Nephron progenitor cell (in vitro differentiated cells): ENCODE measurements at places on chromosomes 7 and 10.

GRCh38 chr7:95491201-95491600, 5.5 kb downstream of the ASB4 start:
- no peak for DNase-seq

- no peak for DNase-seq
These were observed 31.4 kb upstream of the BTBD16 start for GRCh38 chr10:122239578-122240257.

DNA sequence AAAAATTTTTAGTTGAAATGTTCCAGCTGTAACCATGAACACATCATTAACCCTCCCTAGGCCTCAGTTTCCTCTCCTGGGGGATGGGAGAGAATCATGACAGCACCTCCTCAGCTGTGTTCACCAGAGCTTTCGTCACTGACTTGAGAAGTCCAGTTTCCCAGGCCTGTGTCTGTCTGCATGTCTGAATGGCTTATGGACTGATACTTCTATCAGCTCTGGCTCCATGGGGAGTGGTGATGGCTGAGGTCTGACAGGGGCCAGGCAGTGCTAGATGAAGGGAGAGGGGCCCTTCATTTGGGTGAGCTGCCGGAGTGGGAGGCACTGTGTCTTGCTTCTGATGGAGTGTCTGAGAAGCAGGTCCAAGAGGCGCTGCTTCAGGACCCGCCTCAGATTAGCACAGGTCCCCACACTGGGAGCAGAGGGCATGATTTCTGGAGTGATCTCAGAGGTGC, 192.9 kb downstream of the PTPN20 start:
- DNase-seq = no peak

GRCh38 chr10:101112799-101113594, 18.1 kb upstream of the TLX1 start:
- DNase-seq = peak; percentile 52

GRCh38 chr7:117493460-117493859, 13.6 kb downstream of the CFTR start:
- DNase-seq = no peak

DNA sequence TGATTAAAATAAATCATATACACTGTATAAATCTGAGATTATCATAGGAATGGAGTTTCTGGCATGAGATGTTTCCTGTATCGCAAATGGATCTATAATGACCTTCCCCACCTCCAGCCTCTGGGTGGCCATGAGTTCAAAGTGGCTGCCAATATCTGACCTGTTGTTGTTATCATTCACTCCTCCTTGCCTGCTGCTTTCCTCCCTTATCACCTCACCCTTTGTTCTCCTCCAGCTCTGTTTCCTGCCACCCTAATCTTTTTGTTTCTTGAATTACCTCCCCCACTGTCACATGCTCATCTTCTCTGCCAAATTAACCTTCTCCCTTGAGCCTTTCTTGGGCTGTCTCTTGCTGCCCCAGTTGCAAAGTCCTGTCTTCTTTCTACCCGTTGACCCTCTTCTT, 12.0 kb downstream of the SCD start:
- DNase-seq = no peak

- DNase-seq = peak; percentile 4
These were observed 37.3 kb upstream of the PRSS1 start for GRCh38 chr7:142711746-142712616.

- no peak for DNase-seq
These were observed 39.7 kb downstream of the CADPS2 start for GRCh38 chr7:122846591-122846990.

GRCh38 chr10:11118686-11119085, 101.0 kb downstream of the CELF2 start:
- DNase-seq = no peak

DNA sequence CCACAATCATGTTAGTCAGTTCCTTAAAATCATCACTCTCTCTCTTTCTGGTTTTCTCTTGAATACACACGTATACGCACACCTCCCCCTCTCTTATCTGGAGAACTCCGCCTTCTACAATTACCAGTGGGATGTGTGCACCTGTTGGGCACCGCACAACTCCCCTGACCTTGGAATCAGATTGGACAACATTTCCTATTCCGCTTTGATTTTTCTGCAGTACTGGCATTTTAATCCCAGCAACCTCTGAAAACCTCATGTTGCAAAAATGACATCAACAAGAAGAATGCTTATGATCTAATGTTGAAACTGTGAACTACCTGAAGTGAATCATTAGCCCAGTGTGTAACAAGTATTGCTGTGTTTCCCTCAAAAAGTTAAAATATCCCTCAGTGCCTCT, 109.6 kb downstream of the KIAA1217 start:
- no peak for DNase-seq

GRCh38 chr10:122624546-122624945, 64.0 kb downstream of the DMBT1 start:
- no peak for DNase-seq

DNA sequence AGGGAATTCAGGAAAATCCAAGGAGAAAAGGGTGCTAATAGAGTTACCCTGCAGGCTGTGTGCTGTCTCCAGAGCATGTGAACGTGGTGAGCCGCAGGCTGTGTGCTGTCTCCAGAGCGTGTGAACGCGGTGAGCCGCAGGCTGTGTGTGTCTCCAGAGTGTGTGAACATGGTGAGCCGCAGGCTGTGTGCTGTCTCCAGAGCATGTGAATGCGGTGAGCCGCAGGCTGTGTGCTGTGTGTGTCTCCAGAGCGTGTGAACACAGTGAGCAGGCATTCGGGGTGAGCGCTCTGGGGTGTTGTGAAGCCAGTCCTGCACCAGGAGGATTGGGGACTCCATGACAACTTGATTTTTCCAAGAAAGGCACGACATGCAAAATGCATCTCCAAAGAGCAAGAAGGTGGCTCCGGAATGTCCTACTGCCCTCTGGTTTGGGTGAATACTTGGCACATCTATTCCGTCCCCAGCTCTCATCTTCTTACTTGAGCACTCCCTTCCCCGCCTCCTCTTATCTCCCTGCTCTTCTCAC, 407.9 kb upstream of the SHH start:
- no peak for DNase-seq

DNA sequence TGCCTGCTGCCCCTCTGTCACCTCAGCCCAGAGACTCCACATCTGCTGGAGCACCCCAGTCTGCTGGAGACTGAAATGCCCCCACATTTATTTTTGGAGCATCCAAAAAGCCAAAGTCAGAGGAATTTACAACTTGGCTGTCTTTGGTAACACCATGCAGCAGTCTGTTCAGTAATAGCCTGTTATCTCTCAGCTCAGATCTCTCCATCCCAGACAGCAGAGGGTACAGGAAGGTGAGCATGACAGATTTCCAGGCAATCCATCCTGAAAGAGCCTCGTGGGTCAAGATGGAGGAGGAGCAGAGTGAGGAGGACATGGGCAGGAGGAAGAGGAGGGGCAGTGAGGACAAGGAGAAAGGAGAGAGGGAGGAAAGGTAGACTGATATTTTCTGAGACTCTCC, 55.9 kb downstream of the GRID1 start:
- no peak for DNase-seq

DNA sequence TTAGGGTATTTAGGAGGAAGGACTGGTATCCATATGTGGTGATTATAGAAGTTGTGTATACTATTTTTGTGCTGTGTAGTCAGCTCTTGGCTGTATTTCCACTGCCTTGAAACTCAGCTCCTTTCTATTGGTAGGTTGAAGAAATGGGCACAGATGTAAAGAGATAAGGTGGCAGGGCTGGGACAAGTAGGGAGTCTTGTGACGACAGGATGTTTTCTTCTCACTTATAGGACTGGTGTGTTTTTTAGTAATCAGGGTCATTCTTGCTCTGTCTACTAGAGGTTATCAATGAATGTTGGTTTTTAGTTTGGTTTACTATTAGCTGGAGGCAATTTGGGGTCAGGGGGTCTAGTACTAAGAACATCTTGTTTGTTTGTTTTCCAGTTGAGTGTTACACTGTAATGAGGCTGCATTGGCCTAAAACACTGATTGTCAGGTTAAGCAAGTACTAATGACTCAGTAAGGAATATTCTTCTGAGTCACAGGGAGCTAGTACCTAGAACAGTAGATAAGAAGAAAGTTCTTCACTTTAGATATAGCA, 11.8 kb downstream of the UBN2 start:
- no peak for DNase-seq

GRCh38 chr10:3123571-3124411, 48.8 kb downstream of the PITRM1 start:
- no peak for DNase-seq

DNA sequence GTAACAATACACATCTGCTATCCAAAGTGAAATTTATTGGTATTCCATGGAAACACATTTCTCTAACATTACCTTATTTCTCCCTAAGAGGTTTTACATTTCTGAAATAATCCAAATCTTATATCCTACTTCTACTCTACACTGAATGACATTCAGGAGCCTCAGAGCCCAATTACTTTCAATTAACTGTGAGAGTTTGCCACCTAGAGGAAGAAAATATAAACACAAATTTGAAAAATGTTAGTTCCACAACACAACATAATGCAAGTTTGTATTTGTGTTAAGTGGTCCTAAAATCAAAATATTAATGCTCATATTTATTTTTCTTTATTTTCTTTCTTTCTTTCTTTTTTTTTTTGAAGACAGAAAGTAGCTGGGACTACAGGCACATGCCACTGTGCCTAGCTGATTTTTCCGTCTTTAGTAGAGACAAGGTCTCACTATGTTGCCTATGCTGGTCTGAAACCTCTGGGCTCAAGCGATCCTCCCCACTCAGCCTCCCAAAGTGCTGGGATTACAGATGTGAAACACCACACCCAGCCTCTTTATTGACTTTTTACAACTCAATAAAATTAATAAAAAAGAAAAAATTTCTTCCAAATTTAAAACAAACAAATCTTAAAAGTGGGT, 46.0 kb downstream of the ATAD1 start:
- no peak for DNase-seq

DNA sequence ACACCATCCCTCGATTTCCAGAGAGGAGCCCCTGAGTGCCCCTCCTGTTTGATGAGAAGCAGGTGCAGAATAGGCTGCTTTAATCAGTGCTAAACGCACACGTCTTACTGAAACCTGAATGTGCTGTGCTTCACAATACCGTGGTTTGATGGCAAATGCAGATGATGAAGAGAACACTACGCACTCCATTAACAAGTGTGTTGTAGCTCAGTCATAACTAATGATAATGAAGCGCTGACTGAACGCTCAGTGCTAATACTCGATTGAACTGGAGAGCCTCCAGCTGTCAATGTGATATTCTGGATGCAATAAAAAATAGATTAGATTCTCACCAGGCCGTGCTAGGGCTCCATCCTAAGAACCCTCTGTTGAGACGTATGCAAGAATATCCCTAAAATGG, 279.7 kb upstream of the PLPP4 start:
- no peak for DNase-seq

DNA sequence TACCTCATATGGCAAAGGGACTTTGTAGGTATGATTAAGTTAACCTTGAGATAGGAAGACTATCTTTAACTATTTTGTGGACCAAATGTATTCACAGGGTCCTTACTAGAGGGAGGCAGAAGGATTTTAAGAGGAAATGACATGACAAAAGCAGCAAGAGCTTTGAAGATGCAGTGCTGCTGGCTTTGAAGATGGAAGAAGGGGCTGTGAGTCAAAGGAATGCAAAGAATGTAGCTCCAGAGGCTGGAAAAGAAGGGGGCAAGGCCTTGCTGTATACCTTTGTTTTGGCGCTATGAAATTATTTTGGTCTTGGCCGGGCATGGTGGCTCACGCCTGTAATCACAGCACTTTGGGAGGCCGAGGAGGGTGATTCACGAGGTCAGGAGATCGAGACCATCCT, 3.2 kb upstream of the NRBF2 start:
- DNase-seq = no peak

GRCh38 chr7:99365318-99366141, 9.0 kb upstream of the ARPC1B start:
- DNase-seq = peak; percentile 48

DNA sequence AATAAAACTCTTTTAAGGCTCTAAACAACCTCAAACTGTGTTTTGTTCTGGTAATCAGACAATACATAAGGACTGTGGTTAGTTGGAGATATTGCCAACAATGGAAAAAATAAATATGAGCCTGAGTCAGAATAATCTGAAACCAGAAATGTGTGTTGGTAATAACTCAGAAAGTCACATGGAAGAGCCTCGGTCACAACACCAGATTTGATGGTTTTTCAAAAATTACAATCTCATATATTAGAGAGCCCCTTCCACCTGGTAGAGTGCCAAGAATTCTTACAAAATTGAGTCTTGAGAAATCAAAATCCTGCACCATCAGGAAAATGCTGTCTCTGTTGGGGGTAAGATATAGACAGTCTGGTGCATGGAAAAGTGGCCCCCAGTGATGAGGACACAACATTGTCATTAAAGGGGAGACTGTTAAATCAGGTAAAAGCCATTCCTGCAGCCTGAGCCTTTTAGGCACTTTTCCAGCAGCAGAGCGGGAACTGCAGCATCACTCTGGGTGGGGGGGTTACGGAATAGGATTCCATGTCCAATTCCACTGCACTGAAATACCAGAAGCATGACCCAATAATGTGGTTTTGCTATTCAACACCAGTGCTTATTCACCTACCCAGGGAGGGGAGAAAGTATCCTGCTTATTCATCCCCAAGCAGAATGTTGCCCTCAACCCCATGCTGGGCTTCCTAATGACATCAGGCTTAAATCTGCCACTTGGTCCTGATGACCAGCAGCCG, 9.5 kb upstream of the ADAM12 start:
- DNase-seq = peak; percentile 21

- DNase-seq = no peak
These were observed 8.3 kb upstream of the CAPZA2 start for GRCh38 chr7:116854132-116854531.

GRCh38 chr10:33235951-33236350, 98.5 kb downstream of the NRP1 start:
- no peak for DNase-seq

DNA sequence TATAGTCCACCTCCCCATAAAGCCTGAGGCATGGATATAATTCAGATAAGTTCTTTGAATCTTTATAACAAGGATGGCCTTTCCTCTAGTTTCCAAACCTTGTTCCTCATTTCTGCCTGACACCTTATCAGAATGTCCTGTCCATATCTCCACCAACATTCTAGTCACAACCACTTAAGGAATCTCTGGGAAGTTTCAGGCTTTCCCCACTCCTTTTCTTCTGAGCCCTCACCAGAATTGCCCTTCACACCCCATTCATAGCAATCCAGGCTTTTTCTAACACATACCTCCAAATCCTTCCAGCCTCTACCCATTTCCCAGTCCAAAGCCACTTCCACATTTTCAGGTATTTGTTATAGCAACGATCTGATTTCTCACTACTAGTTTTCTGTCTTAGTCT, 18.0 kb upstream of the DIP2C start:
- no peak for DNase-seq

GRCh38 chr10:86163522-86164173, 202.9 kb downstream of the GRID1 start:
- DNase-seq = no peak

- DNase-seq = no peak
These were observed 214.8 kb upstream of the ADO start for GRCh38 chr10:62589689-62590088.

- no peak for DNase-seq
These were observed 56.3 kb downstream of the SLC13A1 start for GRCh38 chr7:123143252-123144006.

DNA sequence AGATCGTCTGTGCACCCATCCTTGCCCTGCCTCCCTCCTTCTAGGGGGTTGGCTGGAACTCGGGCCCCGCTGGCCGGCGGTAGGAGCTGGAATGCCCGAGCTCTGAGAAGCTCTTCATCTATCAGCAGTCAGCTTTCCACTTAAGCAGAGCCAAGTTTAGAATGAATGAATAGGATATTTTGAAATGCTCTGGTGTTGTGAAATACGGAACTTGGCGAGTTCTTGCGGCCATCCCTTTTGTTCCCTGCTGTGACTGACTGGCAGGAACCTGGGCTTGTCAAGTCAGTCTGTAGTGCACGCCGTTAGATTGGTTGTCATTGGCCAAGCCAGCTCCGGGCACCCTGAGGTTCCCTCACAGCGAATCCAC, 33.3 kb downstream of the FOXK1 start:
- DNase-seq = no peak

- no peak for DNase-seq
These were observed 188.1 kb upstream of the TMEM72 start for GRCh38 chr10:44723082-44723481.
